ENCODE measurements at places on chromosomes 7 and 10.

- no peak for DNase-seq
Observed at GRCh38 chr10:91355998-91356397, 54.1 kb upstream of the HECTD2 start.

GRCh38 chr7:15462721-15463389 lies 99.0 kb downstream of the AGMO start:
- no peak for DNase-seq

- DNase-seq, result no peak
Observed at GRCh38 chr10:5630112-5630436, 36.3 kb downstream of the ASB13 start.

- DNase-seq, result no peak
Observed at GRCh38 chr10:95831515-95831914, 75.6 kb downstream of the ENTPD1 start.

DNA sequence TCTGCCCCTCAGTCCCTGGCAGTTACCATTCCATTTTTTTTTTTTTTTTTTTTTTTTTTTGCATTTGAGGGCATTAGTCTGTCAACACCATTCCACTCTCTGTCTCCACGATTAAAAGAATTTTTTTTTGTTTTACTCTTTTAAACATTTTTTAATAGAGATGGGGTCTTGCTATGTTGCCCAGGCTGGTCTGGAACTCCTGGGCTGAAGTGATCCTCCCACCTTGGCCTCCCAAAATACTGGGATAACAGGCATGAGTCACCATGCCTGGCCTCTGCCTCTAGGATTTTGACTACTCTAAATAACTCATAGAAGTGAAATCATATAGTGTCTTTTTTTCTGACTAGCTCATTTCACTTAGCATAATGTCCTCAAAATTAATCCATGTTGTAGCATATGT lies 16.5 kb upstream of the CLDN3 start:
- no peak for DNase-seq

Measured in stimulated activated naive CD4-positive, alpha-beta T cell treated with Interleukin-2 at 50 U/mL for 16 hours (primary cell).